EL (cell line): ENCODE measurements at places on chromosomes 2 and 18.

DNA sequence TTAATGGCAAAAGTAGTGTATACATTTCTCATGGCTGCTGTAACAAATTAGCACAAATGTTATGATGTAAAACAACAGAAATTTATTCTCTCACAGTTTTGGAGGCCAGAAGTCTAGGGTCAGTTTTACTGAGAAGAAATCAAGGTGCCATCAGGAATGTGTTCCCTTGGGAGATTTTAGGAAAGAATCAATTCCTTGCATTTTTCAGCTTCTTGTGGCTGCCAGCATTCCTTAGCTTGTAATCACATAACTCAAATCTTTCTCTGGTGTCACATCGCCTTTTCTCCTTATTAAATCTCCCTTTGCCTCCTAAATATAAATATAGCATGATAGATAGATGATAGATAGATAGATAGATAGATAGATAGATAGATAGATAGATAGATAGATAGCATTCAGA lies 307.0 kb upstream of the REG3G start:
- DNase-seq, result no peak

DNA sequence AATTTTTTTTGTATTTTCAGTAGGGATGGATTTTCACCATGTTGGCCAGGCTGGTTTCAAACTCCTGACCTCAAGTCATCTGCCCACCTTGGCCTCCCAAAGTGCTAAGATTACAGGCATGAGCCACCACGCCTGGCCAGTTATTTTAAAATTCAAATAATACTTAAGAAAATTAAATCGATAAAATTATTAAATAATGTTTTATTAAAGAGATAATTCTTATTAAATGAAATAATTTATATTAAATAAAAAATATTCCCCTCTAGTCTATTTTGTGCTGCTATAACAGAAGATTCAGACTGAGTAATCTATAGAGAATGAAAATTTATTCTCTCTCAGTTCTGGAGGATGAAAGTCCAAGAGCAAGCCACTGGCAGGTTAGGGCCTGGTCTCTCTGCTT lies 61.2 kb downstream of the PDK1 start:
- DNase-seq, result no peak

GRCh38 chr18:14015416-14015815 lies 100.1 kb upstream of the MC2R start:
- no peak for DNase-seq

GRCh38 chr2:37020887-37021796 lies 54.8 kb upstream of the STRN start:
- no peak for DNase-seq

GRCh38 chr2:220664272-220665107 lies 907.6 kb downstream of the EPHA4 start:
- DNase-seq, result no peak

DNA sequence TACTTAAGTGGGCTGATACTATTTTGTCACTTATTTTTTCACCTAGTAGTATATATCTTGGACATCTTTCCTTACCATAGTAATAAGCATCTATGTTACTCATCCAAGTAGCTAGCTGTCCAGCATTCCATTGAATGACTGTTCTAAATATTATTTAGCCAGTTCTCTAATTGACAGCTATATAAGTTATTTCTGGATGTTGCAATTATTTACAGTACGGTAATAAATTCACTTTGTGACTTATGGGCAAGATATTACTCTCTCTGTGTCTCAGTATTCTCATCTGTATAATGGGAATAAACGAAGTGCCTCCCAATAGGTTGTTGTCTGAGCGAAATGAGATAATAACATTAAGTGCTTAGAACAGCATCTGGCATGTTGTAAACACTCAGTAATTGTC lies 46.6 kb upstream of the AGAP1 start:
- DNase-seq, result peak; percentile 21

- peak; percentile 26 for DNase-seq
Measured at GRCh38 chr2:219002395-219003266, 9.4 kb upstream of the CRYBA2 start.

GRCh38 chr2:181164699-181165098 lies 184.3 kb downstream of the UBE2E3 start:
- no peak for DNase-seq

DNA sequence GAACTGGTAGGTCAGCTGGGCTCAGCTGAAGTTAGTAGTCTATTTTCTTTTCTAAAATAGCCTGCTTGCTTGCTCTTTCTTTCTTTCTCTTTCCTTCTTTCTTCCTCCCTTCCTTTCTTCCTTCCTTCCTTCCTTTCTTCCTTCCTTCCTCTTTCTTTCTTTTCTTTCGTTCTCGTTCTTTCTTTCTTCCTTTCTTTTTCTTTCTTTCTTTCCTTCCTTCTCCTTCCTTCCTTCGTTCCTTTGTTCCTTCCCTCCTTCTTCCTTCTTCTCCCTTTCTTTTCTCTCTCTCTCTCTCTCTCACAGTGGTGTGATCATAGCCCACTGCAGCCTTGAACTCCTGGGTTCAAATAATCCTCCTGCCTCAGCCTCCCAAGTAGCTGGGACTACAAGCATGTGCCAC lies 29.2 kb upstream of the KDM3A start:
- DNase-seq, result no peak

- DNase-seq, result no peak
Measured at GRCh38 chr2:232779934-232780333, 3.6 kb upstream of the KCNJ13 start.

- no peak for DNase-seq
Measured at GRCh38 chr2:126910637-126911036, 11.9 kb downstream of the TEX51 start.

- DNase-seq, result no peak
Measured at GRCh38 chr2:184780384-184780783, 182.1 kb downstream of the ZNF804A start.

GRCh38 chr2:217107480-217107879 lies 247.6 kb upstream of the TNP1 start:
- DNase-seq, result no peak

DNA sequence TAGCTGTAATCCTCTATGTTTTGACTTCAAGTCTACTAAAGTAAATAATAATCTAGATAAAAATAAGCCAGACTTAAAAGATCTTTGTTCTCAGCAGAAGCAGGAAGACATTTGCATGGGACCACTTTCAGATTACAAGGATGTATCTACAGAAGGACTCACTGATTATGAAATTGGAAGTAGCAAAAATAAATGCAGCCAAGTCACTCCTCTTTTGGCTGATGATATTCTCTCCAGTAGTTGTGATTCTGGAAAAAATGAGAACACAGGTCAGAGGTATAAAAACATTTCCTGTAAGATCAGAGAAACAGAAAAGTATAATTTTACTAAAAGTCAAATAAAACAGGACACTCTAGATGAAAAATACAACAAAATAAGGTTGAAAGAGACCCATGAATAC lies 338.4 kb downstream of the ZNF804A start:
- DNase-seq, result no peak

DNA sequence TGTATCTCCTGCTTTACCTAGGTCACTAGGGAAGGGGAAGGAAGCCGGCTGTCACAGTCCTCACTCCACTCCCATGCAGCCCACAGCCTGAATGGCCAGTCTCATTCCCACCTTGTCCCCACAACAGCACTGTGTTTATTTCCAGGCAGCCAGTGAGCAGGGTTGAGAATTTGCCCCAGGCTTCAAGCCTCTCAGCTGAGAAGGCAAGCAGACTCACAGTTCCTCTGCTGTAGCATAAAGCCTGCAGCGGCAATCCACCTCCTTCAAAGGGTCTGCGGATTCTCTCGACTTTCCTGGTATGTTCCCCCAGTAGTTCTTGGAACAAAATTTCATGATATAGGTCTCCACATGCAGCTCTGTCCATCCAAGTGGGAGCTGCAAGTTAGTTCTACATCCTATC lies 262.9 kb upstream of the GULP1 start:
- DNase-seq, result no peak

DNA sequence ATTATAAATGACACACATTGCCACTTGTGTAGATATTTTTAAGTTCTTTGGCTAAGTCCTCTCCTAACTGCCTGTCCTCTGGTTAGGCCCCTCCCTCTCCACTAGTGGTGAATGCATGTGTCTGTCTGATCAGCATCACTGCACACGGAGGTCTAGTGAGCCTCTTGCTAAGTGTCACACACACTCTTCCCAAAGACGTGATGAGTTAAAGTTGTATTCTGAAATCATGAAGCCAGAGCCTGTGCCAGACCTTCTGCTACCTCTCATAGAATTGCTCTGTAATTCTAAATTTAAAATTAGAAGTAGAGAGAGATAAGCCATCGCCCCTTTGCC lies 41.3 kb downstream of the RALB start:
- no peak for DNase-seq

DNA sequence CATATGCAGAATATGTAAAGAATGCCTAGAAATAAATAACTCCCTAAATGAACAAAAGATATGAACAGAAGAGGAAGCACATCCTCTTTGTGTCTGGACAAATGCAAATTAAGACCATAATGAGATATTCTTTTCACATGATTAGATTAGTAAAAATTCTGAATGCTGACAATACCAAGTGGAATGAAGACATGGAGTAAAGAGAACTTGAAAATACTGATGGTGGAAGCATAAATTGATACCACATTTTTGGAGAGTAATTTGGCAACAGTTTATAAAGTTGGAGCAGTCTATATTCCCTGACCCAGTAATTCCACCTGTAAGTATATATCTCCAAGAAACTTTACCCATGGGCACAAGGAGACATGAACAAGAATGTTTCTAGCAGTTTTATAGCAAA lies 130.0 kb downstream of the CAPN13 start:
- no peak for DNase-seq

- no peak for DNase-seq
Measured at GRCh38 chr2:121159291-121160071, 125.5 kb downstream of the TFCP2L1 start.

- peak; percentile 79 for DNase-seq
Measured at GRCh38 chr2:43540021-43540779, 55.6 kb downstream of the THADA start.

- peak; percentile 49 for DNase-seq
Measured at GRCh38 chr2:39435741-39436591, 1.1 kb downstream of the MAP4K3 start.

DNA sequence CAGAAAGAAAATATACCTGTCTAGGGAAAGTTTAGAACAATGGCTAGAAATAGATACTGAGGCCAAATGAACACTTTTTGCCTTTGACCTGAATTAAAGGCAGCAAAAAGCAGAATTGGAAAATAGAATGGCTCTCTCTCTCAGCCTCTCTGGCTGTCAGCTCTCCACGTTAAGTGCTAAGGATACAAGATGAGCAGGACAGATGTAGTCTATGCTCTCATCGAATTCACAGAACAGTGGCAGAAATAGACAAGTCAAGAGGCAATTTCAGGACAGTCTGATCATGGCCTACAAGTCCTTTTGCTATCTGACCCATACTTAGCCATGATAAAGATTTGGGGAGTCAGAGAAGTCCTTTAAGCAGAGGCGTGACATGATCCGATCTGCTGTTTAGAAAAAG lies 120.2 kb upstream of the CREB1 start:
- DNase-seq, result no peak

DNA sequence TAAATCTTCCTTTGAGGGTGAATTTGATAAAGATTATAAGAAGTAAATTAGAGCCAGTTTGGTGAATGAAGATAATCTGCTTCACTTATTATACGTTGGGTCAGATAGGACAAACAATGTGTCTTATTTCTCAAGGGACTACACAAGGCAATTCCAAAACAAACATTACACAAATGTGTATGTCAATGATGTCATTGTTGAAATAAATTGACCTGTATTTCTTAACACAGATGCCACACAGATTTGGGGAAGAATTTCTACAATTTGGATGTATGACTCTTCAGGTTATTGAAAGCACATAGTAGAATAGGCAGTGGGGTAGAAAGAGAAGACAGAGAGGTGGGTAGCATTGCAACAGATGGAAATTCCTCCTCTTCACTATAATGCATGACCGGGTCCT lies 6.9 kb upstream of the CRIM1 start:
- DNase-seq, result no peak

DNA sequence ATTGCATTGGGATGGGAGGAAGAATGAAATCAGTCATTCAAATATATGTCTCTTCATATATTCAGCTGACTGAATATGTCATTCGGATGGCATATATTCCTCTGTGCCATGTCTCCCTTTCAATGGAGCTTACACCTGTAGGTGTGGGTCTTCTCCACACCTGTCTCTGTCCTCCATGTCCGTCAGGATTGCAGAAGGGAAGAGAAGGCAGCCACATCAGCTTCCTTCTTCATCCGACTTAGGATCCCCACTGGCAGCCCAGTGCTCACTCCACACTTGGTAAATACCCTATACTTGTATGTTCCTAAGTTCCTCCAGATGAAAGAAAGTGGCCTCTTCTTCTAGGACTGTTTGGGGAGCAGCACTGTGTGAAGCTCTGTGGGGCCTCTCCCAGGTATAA lies 250.1 kb downstream of the BCL2 start:
- no peak for DNase-seq

DNA sequence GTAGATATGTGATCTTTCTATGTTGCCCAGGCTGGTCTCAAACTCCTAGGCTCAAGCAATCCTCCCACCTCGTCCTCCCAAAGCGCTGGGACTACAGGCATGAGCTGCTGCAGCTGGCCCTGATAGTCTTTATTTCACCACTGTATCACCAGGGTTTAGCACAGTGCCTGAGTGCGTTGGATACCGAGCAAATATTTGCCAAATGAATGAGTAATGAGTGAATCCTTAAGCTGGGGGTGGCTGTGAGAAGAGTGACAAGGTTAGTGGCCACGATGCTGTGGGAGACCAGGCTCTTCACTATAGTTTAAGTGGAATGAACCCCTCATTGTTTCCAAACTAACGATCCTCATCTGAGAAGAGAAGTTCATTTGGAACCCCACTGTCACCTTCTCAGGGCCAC lies 60.8 kb upstream of the FAM136A start:
- no peak for DNase-seq

- no peak for DNase-seq
Measured at GRCh38 chr2:162230761-162231160, 12.5 kb downstream of the FAP start.

GRCh38 chr2:29398384-29399237 lies 283.4 kb downstream of the CLIP4 start:
- DNase-seq, result peak; percentile 25

DNA sequence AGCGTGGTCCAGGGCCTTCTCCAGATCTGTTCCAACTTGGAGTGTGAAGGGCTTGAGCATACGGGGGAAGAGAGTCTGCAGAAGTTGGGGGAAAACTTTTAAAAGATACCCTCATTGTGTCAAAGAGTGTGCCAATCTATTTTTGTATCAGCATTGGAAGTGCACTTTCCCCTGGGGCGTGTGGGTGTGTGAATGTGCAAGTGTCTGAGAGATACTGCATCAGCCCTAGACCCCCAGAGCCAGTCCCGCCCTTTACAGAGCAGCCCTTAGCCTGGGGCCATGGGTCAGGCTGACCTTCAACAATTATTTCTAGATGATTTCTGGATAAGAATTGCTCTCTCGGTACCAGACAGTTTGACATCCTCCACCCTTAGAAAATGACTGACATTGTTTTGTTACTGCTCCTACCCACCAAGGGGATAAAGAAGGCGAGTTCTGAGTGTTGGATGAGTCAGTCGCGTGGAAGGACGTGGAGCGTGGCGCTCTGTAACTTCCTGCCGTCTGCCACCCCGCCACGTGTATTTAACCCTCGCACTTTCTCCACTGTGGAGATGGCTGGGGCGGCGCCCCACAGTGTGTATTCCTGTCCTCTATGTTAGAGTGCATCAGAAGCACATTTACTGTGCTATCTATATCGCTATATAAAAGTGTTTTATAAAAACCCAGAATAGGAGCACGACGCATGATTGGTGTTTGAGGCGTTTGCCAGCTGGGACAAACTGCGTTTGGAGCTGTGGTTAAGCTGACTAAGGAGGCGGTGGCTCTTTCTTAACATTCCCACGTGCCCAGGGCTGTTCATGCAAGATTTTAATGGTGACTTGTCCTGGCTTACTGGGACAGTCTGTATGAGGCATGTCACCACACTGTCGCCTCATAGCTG lies 122.6 kb downstream of the CABLES1 start:
- DNase-seq, result peak; percentile 53
